ENCODE measurements at places on chromosomes 2 and 18.

GRCh38 chr18:25240420-25240770, 111.6 kb downstream of the ZNF521 start:
- DNase-seq: no peak

GRCh38 chr2:58429014-58429875, 188.1 kb upstream of the FANCL start:
- DNase-seq: no peak

- no peak for DNase-seq
Observed at GRCh38 chr2:36677386-36677785, 19.1 kb upstream of the VIT start.

DNA sequence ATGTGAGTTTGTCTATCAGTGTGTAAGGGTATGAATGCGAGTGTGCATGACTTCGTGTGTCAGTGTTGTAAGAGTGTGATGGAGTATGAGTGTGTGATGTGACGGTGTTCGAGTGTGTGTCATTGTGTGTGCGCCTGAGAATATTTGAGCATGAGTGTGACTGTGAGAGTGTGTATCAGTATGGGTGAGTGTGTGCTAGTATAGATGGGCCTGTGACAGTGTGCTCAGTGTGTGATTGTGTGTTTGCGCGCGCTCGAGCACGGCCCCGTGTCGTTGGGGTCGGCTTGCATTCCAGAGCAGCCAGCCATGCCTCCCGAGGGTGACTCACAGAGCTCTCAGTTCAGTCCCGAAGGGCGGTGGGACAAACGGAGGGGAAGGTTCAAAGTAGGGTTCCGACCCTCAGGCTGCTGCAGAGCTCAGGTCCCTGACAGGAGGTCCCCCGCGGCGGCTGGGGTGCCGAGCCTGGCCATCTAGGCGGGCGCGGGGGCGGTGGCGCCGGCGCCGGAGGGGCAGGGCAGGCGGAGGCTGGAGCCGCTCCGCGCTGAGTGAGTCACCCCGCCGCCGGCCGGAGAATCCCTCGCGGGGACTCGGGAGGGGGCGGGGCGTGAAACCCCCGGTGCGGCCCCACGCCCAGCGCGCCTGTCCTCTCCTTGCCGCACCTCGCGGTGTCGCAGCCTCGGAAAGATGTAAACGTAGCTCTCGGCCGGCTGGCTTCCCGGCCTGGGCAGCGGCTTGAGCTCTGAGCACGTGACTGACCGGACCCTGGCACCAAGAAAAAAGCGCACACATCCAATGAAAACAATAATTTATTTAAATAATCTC, 3.8 kb downstream of the DLX2 start:
- no peak for DNase-seq

DNA sequence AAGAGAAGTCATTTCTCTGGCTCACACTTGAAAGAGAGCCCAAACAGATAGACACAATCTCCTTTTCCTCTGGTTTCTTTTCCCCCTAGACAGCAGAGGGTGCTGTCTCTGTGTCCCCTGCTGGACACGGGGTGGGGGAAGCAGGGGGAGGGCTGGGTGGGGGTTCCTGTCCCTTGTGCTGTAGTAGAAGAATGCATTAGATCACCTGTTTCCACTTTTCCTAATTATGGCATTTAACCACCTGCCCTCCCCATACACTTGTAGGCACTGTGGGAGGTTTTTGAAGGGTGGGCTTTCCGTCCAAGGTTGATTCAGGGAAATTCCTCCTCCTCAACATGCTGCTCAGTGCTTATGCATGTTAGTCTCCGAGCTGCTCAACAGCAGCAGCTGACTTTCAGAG, 206.2 kb upstream of the EPAS1 start:
- DNase-seq: no peak
